HL-60 (cell line): ENCODE measurements at places on chromosomes 2 and 18.

GRCh38 chr2:228767196-228767595 is 503.9 kb downstream of the PID1 start:
- DNase-seq, result no peak

DNA sequence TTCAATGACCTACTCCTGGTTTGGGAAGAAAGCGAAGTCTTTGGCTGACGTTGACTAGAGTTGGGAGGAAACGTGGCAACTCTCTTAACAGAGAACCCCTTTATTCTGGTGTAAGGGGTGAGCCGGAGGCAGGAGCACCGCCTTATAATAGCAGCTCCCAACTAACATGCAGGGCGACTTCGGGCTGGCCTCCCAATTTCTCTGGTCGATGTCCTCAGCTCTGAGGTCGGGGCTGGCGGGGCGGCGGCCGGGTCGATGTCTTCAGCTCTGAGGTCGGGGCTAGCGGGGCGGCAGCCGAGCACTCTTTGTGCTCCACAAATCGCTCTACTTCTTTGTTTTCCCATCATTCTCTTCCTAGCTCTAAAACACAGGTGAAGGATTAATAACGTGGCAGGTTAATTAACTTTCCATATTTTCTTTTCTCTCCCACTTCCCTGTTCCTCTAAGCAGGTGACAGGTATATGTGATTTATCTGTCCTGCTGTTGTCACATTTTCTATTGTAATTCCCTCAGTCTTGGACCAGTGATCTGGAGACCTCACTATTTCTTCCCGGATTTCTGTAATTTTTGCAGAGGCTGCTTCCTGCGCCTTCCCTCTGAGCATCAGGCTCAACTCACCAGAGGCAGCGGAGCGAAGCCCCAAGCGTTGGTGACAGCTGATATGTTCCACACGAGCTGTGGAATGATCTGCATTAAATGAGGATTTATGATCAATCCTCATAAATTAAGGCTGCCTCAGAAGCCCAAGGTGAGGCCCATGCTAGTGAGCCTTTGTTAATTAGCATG is 64.3 kb downstream of the ACKR3 start:
- DNase-seq, result no peak

DNA sequence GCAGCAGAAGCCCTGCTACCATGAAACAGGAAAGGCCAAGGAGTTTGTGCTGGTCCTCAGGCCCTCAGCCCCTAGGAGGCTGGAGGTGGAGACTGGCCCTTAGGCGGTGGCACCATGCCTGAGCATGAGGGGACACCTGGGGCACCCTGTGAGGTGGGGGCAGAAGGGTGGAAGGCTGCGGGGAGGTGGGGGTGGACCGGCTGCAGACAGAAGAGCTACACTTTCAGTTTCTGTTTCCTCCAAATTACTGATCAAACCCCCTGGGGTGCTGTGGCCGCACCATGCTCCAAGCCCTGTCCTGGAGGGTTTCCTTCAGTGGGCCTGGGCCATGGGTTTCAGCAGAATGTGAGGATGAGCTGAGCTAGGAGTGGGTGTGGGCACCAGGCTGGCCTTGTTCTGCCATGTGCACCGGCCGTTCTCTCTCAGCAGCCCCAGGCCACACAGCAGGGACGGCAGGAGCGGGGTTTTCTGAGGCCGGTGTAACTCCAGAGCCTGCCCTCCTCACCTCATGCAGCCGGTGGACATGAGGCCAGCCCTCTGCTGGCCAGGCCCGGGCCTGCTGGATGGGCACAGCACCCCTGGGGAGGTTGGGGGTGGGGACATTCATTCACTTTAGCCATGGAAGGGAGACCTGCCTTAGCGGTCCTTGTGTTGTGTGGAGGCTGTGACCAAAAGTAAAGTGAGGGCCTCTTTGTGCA is 51.5 kb downstream of the PLEKHB2 start:
- no peak for DNase-seq

GRCh38 chr18:58284699-58285448 is 240.8 kb downstream of the NEDD4L start:
- DNase-seq, result no peak

- DNase-seq, result no peak
Observed at GRCh38 chr2:222194669-222195068, 104.1 kb downstream of the PAX3 start.
